ENCODE measurements at places on chromosomes 3 and 15.

DNA sequence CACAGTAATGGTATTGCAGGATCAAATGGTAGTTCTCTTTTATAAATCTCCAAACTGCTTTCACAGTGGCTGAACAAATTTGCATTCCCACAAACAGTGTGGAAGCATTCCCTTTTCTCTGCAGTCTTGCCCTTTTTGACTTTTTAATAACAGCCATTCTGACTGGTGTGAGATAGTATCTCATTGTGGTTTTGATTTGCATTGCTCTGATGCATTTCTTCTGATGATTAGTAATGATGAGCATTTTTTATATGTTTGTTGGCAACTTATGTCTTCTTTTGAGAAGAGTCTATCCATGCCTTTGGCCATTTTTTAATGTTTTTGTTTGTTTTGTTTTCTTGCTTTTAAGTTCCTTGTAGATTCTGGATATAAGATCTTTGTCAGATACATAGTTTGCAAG lies 316.1 kb upstream of the TMCO5A start:
- DNase-seq: no peak

DNA sequence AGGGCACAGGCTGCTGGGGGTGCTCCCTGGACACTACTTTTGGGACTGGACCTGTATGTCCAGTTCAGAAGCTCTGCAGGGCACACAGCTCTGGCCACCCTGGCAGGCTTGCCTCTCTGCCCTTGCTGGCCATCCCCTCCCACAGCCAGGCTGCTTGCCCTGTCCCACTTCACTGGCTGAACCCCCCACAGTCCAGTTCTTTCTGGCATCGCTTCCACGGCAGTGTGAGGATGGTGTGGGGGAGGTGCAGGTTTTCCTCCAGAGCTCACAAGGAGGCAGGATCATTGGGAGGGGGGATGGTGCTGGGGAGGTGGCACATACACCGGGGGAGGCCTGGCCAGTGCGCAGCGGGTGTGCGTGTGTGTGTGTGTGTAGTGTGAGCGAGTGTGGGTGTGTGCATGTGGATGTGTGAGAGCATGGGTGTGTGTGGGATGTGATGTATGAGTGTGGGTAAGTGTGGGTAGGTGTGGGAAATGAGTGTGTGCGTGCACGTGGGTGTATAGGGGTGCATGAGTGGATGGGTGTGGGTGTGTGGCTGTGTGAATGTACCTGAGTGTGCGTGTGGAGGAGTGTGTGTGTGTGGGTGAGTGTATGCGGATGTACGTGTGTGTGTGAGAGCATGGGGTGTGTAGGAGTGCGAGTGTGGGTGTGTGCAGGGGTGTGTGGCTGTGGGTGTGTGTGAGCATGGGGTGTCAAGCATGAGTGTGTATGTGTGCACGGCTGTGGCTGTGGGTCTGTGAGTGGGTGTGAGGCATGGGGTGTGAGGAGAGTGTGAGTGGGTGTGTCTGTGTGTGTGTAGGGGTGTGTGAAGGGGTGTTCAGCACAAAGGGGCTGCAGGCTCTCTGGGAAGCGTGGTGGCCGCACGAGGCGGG lies 155.2 kb downstream of the NSMCE3 start:
- DNase-seq: no peak

- DNase-seq: no peak
Observed at GRCh38 chr15:98503970-98504369, 144.4 kb upstream of the IGF1R start.

DNA sequence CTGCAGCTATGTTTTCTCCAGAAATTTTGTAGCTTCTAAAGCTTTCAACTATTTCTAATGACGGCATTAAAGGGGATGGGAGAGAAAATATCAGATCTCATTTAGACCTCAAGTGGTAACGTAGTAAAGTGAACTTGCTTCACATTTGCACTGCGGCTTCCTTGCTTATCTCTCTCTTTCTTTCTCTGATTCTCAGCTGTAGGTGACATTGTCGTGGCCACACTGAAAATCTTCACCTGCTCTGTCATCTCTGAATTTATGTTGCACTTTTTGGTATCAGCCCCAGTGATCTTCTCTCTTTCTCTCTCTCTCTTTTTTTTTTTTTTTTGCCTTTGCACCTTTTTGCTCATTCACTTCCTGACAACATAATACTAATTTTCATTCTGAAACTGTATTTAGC lies 254.1 kb upstream of the SATB1 start:
- DNase-seq: peak; percentile 59

DNA sequence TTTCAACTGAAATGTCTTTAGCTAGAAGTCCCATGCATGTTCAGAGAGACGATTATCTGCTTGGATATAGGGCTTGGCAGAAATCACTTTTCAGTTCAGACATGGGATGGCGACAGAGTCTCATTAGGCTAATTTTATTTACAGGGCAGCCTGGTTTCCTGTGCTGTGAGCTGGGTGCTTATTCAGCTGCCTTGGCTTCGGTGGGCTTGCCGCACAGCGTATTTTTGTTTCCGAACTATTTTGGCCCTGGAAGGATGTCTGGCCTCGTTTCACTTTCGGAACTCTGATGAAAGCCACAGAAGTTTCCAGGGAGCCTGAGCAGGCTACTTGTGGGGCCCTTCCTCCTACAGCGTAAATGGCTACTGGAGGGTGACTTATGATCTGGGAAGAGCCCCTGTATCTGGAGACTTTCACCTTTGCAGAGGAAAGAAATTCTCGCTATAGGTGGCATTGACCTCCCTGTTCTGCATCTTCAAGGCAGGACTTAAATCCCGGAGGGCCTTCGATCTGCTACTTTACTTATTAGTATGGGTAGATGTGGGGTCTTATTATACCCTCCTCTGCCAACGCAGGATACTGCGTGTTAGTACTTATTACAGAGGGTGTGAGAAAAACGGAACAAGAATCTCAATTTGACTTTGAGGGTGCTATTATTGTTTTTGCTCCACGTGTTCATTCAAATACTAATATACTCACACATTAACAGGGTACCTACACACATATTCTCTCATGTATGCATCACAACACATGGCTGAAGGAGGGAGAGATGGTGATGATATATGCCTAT lies 364.0 kb upstream of the RBMS3 start:
- peak; percentile 19 for DNase-seq

DNA sequence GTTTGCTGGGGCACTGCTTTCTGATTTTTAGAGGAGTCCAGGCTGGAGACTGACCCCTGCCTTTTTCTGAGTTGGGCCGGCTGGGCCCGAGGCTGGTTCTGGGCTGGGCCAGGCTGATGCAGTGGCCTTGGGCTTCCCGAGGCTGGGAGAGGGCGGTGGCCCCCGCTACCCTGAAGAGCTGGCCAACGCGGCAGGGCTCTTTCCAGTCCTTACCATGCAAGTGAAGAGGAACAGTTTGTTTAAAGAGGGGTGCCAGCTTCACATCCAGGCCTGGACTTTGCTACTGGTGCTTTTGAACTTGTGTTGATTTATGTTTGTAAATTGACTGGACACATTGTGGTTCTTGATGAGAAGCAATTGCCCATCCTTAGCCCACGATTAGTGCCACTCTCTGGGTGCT lies 15.3 kb downstream of the IGF1R start:
- no peak for DNase-seq

DNA sequence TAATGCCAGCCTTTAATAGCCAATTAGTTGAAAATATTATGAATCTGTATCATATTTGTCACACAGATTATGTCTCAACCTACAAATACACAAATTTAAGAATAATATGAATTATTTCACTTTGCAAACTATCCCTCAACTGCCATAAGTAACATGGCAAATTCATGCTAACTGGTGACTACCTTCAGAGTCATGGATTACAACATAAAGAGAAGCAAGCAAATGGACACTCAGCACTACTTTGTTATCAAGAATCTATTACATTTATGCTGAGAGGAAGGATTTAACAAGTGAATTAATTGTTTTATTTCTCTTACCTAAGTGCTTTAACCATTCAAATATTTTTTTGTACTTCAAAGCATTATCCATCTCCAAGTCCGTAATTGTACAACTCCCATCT lies 103.1 kb upstream of the BCL6 start:
- DNase-seq: no peak

DNA sequence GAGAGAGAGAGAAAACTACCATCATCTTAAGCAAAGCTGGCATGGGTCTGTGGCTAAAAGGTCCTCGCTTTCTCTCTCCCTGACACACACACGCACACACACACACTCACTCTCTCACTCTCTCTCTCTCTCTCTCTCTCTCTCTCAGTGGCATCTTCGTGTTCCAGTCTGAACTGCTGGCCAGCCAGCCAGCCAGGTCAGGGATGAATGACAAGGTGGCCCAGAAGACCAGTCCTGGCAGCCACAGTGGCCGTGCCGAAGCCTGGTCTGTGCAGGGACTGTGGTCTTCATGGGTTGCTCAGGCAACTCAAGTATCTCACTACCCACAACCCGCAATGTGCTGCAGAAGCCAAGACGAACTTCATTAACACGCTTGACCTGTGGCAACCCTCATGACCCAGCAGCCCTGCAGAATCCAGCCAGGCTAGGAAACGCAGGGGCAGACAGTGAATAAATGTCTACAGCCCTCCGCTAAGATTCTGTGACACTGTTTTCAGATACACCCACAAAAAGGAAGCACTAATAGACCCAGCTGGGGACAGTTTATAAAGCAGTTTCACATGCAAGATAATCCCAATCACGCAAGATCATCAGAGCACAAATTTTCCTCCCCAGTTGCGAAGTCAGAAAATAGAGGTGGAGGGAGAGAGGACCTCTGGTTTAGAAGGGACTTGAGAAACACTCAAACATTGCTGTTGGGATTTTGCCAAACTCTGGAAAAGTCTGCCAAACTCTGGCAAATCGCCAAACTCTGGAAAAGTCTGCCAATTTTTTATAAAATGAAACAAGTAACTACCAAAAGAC lies 66.4 kb downstream of the XXYLT1 start:
- DNase-seq: no peak

DNA sequence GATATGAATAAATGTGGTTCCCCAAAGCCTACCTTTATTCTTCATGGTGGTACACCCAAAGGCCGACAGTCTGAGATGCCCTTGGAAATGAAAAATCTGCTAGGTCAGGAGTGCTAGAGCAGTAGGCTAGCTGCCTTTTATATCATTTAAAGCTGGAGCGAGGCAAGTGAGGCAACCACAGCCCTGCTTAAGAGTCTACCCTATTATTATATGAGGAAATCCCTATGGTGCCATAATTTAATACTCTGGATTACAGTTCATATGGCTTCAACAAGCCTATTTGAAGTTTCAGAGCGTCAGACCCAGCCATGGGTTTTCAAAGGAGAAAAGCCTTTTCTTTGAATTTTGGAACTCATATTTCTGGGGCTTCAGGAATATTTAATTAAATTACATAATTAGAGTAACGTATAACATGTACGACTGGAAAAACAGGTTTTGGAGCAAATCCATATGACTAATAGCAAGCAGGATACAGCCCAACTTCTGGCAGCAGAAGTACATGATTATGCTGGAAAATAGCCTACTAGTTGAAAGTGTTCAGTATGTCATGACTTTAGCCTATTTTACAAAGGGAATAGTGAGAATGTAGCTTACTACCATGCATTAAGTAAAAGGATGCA lies 18.0 kb upstream of the SLTM start:
- no peak for DNase-seq

GRCh38 chr3:77342027-77342426 lies 302.1 kb downstream of the ROBO2 start:
- no peak for DNase-seq

DNA sequence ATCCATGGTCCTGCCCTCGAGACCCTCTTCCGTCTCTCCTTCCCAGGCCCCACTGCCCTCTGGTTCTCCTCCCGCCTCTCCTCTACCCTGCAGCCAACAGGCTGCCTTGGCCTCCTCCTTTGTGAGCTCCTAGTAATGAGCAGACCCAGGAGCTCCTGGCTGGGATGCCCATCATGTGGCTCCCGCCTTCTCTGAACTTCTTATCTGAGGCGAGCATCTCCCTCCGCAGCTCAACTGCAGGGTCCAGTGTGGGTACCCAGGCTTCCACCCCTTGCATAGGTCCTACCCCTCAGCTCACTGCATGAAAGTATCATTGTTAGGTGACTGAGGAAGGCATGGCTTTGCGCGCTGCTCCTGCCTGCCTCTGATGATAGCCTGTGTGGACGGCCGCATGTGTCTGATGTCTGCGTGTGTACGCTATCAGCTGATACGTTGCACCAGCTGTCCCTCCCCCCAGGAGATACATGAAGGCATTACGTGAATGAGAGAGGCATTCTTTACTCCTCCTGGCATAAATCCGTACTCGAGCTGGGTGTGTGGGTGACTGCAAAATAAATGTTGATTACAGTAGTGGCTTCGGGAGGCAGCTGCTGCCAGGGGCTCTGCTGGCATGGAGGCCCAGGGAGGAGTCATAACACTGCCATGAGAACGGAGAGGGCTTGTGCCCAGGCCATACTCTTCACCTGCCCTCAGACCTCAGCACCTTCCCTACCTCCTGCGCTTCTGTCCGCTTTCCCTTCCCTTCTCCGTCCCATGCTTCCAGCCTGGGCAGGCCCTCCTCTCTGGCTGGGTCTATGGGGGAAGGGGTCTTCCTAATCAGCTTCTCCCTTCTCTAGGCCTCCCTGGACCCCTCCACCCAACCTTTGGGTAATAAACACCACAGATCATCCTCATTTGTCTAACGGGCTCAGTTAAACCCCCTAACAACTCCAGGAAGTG lies 48.8 kb downstream of the ZNF710 start:
- no peak for DNase-seq

DNA sequence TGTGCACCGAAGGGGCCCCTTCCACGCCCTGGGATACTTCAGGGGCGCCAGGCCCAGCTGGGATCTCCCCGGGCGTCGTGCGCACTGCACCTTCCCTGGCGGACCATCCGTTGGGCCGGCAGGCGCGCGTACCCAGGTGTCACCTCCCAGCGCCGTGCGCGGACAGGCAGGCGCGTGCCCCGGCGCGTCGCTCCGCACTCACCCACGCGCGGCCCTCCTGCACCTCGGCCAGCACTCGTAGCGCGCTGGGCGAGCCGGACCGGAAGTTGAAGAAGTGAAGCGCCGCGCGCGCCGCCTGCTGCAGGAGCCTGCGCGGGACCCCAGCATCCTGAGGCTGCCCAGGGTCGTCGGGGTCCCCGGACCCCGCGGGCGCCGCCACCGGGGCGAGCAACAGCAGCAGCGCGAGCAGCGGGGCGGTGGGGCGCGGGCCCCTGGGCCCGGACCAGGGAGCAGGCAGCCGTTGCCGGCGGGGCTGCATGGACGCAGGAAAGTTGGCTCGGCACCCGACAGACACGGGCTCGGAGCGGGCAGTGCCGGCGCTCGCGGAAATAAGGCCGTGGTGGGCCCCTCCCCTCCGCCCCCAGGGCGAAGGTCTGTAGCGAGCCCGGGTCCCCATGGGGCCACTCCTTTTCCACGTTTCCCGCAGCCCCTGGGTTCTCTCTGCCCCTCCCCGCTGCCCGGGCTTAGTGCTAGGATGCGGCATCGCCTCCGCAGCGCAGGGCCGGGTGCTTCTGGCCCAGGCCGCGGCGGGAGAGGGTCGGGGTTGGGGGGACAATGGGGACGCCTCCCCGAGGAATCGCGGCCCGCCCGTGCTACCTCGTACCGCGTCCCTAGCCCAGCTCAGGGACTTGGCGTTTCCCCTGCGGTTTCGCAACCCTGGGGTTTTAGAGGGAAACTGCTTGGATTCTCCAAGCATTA lies at the start of gene RARRES1:
Gene RARRES1 (minus strand): TSS at position 520 of the 918 bp plus-strand sequence. CDS start 42 bp downstream, at position 478.
- DNase-seq: peak; percentile 65

GRCh38 chr15:21270474-21270873 lies 169.8 kb downstream of the POTEB3 start:
- DNase-seq: no peak

All from stimulated activated CD4-positive, alpha-beta T cell treated with anti-CD3 and anti-CD28 coated beads, Interleukin-15, amount 100 ng/mL, for 24 hours (primary cell).